ENCODE measurements at places on chromosomes 13 and 19. TPM values are rescaled to one million over a fixed set of nuclear protein-coding genes. Genes with fewer than 3 reads are reported as not detected.

GRCh38 chr19:32471095-32471494 lies 65.5 kb downstream of the DPY19L3 start:
- DNase-seq, result no peak

DNA sequence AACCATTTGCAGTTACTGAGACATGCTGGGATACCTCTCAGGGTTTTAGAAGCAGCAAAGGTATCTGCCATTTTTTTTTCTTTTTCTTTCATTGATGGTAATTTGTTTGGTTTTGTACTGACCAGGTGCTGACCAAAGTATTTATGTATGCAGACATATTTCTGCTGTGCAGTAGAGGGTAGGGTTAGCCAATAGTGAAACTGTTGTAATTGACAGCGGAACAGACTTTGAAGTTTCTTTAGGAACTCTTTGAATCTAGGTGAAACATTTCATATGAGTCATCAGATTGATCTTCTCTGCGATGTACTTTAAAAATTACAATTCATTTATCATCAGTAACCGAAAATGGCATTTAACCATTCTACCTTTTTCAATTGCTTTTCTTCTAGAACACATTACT lies 63.0 kb downstream of the ITGBL1 start:
- no peak for DNase-seq

The KLK11 gene
- 281 TPM for total RNA-seq

The CCDC194 gene
- not detected for total RNA-seq

DNA sequence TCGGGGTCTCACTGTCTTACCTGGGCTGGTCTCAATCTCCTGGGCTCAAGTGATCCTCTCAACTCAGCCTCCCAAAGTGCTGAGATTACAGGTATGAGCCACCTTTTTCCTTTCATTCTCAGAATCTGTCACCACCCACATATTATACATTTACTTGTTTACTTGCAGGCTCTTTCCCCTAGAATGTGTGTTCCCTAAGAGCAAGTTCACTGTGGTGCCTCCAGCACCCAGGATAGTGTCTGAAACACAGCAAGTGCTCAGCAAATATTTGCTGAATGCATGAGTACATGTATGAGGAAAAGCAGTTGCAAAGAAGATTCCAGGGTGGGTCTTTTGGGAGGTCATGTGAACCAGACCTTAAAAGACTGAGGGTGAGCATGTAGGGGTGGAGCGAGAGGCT lies 96.8 kb downstream of the RGCC start:
- DNase-seq, result no peak

DNA sequence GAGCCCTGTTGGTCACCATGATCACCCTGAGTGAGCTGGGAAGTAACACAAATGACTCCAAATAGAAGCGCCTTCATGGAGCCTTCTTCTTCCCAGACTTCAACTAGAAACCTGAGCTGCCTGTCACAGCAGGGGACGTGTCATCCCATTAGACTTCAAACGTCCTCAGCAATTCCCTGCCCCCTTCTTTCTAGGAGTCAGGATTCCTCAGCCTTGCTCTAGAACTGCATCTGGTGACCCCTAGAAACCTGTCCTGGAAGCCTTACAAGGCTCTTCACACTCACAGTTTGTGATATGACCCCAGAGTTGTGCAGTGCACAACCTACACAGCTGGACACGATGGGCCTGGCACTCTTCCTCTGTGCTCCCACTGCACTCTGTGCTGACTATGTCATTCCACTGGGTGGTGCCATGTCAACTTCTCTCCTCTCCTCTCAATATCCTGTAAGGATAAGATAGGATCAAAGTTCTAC lies 23.6 kb upstream of the TTYH1 start:
- no peak for DNase-seq

DNA sequence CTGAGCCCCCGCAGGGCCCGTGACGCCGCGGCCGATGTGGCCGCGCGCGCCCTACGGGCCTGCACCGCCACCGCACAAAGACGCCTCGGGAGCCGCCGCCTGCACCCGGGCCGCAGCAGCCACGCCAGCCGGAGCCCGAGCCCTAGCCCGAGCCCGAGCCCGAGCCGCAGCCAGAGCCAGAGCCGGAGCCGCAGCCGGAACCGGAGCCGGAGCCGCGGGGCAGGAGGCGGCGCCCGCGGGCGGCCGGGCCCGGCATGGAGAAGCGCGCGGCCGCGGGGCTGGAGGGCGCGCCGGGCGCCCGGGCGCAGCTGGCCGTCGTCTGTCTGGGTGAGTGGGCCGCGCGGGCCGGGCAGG lies 379 bp downstream of the LRP3 start:
- no peak for DNase-seq

GRCh38 chr19:52741951-52742485 lies 7.2 kb upstream of the ZNF611 start:
- no peak for DNase-seq

GRCh38 chr13:113589251-113589960 lies 4.9 kb downstream of the TFDP1 start:
- no peak for DNase-seq

- DNase-seq, result no peak
These were observed 5.5 kb downstream of the MAST3 start for GRCh38 chr19:18102916-18103542.

The KRTDAP gene
- total RNA-seq, result 13,562 TPM

DNA sequence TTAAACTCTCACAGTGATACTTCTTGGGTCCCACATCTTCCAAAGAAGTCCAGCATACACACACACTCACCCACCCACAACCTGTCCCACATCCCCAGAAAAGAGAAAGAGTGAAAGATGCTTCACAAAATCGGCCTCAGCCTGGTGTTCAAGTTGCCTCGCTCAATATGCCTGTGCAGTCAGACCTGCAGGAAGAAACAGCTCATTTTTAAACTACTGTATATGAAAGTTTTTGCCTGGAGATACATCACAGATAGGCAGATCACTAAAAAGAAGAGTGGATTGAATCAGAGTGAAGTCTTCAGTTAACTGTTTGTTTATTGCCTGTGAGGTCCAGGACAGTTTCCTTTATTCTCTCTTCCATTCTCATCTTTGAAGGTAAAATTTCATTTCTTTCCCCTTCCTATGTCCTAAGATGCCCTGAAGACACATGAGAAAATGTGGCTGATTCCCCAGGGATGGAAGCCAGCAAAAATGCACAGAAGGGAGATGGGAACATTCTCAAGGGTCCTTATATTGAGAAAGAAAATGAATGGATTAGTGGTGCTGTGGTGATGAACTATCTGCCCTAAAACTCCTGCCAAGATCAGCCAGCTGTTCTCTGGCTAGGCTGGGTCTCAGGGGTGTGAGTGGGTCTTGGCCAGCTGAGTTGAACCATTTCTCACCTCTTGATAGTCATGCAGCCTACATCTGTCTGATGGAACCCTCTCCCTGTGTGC lies 259.0 kb downstream of the ITGBL1 start:
- no peak for DNase-seq

GRCh38 chr13:38914070-38914469 lies 76.6 kb downstream of the STOML3 start:
- DNase-seq, result no peak

DNA sequence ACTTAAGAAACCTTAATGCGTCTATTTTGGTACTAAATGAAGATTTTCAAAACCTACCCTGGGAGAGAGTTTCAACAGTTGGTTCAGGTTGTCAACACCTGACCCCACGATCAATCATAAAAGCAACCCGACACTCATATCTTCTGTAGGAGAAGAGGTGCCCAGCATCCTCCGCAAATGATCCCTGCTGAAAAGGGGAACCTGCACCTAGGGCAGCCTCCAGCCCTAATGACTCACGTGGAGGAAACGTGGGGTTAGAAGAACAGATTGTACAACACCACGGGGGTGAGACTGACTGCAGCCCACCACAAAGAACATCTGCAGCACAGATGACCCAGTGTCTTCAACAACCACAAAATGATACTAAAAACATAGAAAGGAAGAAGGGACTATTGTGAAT lies 116.3 kb downstream of the RAB20 start:
- no peak for DNase-seq

DNA sequence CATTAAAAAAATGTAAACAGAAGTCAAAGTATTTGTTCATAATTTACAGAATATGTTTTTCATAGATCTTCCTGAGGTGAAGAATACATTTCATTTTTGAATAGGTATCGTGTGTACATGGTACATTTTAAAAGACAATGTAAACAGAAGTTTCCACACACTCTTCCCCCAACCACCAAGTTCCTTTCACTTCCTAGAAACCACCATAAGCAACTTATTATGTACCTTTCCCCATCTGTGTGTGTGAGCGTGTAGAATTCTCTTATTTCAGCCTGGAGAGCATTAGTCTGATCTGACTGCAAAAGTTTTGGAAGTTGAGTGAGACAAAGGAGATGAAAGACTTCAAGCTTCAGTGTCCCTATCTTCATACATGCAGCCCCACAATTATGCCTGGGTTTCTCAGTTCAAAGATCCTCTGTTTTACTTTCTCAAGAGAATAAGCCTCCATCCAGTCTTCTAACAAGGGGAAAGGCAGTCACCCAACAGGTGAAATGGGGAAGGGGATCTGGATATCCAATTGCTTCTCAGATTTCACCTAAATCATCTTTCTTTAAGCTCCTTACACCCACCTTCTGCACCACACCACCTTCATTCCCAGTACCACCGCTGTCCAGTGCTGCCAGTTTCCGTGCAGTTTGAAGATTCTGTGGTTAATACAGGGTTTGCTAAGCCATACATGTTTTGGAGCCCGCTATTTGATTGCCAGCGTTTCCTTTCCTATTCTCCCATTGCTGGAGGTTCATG lies 2.1 kb downstream of the TEX30 start:
- no peak for DNase-seq

DNA sequence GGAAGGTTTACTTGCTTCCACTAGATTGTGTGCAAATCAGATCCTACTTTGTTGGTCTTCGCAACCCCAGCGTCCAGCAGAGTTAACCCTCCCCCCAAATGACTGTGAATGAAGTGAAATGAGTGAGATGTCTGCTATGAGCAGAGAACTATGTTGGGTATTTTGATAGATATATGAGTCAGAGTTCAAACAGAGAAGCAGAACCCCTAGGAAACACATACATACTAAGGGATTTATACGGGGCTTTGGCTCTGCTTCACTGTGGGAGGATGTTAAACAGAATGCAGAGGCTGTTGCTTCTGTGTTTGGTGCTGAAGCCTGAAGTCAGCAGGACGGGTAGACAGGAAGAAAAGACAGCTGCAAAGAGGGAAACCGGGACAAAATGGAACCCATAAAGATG lies 197.0 kb downstream of the MZT1 start:
- no peak for DNase-seq

DNA sequence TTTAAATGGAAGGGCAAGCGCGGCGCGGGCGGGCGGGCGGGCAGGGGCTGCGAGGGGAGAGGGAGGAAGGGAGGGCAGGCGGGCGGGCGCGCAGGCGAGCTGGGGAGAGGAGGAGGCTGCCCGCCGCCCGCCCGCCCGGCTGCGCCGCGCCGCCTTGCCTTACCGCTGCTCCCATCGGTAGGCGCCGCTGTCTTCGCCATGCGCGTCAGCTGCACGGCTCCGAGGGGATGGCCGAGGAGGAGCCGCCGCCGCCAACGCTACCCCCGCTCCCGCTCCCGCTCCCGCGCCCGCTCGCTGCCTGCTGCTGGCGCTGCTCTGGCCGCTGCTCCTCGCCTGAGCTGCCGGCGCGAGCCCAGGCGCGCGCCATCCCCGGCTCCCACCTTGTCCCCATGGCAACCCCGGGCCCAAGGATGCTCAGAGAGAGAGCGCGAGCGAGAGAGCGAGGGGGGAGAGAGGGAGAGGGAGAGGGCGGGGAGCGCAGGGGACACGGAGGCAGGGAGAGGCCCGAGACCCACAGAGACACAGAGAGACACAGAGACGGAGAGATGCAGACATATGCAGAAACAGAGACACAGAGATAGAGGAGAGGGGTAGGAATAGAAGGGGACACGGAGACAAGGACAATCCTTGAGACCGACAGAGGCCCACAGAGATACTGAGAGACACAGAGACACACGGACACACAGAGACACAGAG lies 40.3 kb downstream of the DEDD2 start:
- peak; percentile 91 for DNase-seq

The CGB8 gene
- total RNA-seq, result not detected

- peak; percentile 46 for DNase-seq
These were observed 25.8 kb upstream of the MEDAG start for GRCh38 chr13:30880151-30880855.

- no peak for DNase-seq
These were observed 5.4 kb downstream of the HNRNPUL1 start for GRCh38 chr19:41269571-41269970.

The HSD11B1L gene
- total RNA-seq, result 24.3 TPM

The TMEM86B gene
- total RNA-seq, result 2.4 TPM

DNA sequence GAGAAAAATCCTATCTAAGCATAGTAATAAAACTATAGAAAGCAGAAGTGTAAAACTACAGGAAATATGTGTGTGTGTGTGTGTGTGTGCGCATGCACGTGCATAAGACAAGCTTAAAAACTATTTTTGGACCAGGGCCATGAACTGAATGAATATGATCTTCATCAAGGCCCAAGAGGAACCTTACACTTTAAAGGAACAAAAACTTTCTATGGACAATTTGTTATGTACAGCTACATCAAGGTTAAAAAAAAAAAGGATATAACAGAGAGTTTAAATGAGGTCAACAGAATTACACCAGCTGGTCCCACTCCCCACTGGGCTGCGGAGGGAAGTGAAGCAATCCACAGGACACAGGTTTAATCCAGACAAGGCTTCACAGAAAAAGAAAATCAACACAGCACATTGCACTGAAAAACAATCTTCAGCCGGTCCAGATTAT lies 151.1 kb downstream of the LHFPL6 start:
- DNase-seq, result no peak

GRCh38 chr13:20942938-20943559 lies 40.5 kb upstream of the XPO4 start:
- DNase-seq, result no peak

The ADAMTSL5 gene
- total RNA-seq, result 7.0 TPM

- no peak for DNase-seq
These were observed 583.7 kb downstream of the SLITRK1 start for GRCh38 chr13:83298617-83299016.

The PCDH17 gene
- 0.17 TPM for total RNA-seq

The CFAP97D2 gene
- total RNA-seq, result not detected

DNA sequence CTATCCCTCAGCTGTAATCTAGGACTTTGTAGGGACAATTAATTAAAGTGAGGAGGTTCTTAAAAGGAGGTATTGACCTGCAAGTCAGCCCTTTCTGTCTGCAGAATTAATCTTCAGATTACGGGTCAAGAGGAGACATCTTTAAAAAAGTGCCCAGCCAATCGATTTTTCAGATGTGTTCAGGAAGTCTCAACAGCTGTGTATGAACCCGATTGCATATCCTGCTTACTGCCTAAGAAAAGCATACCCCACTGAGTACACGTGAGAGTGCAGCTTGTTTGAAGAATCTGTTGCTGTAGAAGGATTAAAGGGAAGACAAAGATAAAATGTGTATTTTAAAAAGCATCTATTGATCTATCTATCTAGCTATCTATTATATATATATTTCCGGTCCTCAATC lies 1194.5 kb downstream of the UQCRFS1 start:
- DNase-seq, result no peak

The PPAN gene
- 44.7 TPM for total RNA-seq

GRCh38 chr13:102240110-102240509 lies 161.7 kb downstream of the FGF14 start:
- no peak for DNase-seq

- DNase-seq, result no peak
These were observed 4.0 kb downstream of the NKPD1 start for GRCh38 chr19:45156751-45157150.

- no peak for DNase-seq
These were observed 18.6 kb upstream of the CCNE1 start for GRCh38 chr19:29793116-29793727.

GRCh38 chr19:55442372-55442961 lies 633 bp downstream of the SHISA7 start:
- DNase-seq, result no peak

The COL4A2 gene
- total RNA-seq, result 119 TPM

- DNase-seq, result no peak
These were observed 55.4 kb upstream of the SCEL start for GRCh38 chr13:77480066-77480465.

The CNFN gene
- total RNA-seq, result 502 TPM

The DIRAS1 gene
- total RNA-seq, result 4.8 TPM

All from lower leg skin (tissue), 4 donors.